ENCODE measurements at places on chromosomes 13 and 19.

DNA sequence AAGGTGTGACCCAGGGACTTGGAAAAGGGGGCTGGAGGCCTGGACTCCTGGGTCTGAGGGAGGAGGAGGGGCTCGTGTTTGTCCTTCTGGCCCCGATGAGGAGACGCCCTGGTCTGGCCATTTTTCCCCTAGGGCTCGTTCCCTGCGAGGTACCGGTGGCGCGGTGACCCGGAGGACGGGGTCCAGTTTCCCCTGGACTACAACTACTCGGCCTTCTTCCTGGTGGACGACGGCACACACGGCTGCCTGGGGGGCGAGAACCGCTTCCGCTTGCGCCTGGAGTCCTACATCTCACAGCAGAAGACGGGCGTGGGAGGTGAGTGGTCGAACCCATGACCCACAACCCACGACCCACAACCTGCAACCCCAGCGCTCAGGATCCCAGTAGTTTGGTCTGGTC, 10.8 kb downstream of the TRPM4 start:
- DNase-seq, result no peak

GRCh38 chr13:110070511-110071120, 236.3 kb downstream of the COL4A1 start:
- no peak for DNase-seq

DNA sequence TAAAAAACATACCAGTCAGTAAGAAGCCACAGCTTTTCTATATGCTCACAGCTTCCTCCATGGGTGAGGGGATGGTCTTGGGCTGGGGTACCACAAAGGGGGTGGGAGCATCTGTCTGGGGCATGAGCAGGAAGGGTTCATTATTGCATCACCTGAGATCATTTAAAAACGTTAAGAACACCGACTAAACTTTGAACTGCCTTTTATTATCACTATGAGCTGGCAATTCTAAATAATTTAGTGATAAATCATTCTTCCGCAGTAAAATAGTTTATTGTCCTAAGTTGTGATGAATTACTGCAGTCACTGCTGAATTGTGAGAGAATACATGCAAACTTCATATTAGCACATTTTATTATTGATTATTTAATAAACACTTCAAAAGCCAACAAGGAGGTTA, 71.6 kb downstream of the KL start:
- no peak for DNase-seq

DNA sequence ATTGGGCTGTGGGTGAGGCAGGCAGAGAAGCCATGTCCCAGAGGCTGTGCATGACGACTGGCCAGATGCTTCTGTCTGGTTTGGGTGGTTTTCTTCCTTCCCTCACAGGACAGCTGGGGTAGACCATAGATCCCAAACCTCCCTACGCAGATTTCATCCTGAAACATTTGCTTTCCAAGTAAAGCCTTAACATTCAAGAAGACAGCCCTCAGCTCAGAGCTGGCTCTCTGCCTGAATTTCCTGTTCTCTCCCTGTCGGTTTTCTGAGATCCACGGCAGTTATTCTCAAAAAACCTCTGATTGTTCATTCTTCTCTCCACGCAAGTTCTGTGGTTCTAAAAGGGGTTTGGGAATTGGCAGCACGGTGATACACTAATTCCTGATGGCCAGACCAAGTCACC, 25.3 kb downstream of the UQCRFS1 start:
- DNase-seq, result no peak

- peak; percentile 67 for DNase-seq
Observed at GRCh38 chr19:41753936-41754529, 1.3 kb upstream of the CEACAM6 start.

DNA sequence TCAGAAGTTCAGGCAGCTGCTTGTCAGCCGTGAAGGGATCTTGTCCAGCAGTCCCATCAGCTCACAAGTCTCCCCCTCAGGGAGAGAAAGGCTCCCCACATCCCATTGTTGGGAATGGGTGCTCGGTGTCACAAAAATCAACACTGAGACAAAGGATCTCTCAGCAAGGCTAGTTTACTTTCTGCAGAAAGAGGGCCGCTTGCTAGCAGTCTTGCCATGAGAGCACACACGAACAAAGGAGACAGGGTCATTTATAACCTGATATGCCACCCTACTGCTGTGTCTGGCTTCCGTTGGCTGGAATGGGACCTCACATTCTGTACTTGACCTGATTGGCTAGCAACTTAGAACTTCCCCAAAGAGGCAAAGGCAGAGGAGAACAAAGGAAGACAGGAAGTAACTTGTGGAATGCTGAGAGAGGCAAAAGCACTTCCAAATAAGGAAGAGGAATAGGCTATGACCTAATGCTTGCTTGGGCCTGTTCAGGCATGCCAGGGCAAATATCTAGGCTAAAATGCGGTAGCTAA, 8.7 kb upstream of the IGFL3 start:
- no peak for DNase-seq

GRCh38 chr19:4260613-4261191, 13.8 kb downstream of the YJU2 start:
- no peak for DNase-seq

DNA sequence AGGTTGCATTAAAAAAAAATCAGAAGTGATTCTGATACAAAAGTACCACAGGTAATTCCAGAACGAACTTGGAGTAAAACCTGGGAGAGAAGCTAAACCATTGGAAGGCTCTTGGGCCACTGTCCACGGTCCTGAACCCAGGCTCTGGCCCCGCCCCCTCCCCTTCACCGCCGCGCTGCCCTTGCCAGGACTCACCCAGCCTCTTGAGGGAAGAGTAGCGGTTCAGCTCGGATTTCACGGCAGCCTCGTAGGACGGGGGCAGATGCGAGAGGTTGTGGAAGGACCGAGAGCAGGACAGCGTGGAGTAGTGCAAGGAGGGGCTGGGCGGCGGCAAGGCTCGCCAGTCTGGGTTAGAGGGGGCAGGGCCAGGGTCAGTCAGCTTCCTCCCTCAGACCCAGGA, 5.7 kb downstream of the SHISA7 start:
- no peak for DNase-seq

GRCh38 chr19:40190891-40191835, at the start of gene MAP3K10:
Gene MAP3K10, plus strand, starts transcription at chr19:40191426. Its CDS starts 606 bp downstream, at chr19:40192032.
- DNase-seq, result peak; percentile 62

- no peak for DNase-seq
Observed at GRCh38 chr19:48175578-48175977, 5.1 kb downstream of the ZSWIM9 start.

GRCh38 chr13:45464687-45465453, at the start of gene COG3:
Gene COG3, plus strand, starts transcription at chr13:45464939. Its CDS starts 98 bp downstream, at chr13:45465037.
- DNase-seq, result peak; percentile 97

DNA sequence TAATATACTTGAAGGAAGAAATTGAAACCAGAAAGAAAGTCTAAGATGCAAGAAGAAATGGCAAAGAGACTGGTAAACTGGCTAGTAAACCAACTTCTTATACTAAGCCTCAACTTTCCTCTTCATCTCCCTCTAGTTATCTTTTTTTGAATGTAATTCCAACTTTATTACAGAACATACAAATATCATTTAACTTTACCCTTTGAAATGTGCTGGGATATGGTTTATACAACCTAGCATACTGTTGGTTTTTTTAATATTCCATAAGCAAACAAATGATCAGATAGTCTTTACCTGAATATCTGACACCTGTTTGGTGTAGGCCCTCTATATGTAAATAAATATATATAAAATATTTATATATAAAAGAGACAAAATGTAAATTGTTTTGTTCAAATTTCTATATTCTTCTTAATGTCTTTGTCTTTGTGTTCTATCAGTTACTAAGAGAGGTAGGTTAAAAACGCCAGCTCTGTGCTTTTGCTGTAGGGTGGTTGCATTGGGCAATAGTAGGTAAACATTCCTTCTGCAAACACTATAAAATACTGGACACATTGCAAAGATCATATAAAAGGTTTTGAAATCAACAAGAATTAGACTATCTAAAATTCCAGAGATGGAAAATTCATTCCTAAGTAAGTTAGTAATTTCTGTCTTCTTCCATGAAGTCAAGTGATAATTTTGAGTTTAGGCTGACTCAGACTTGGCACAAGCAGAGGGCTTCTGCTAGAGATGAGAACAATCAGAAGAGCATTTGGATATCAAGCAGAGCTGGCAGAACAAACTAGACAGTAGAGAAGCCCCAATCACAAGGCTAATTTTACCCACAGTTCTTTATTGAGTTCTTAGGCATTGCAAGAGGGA, 383.3 kb downstream of the RFC3 start:
- no peak for DNase-seq

- DNase-seq, result no peak
Observed at GRCh38 chr13:70534466-70534865, 426.2 kb upstream of the KLHL1 start.

GRCh38 chr19:2089727-2090053, 6.4 kb downstream of the MOB3A start:
- no peak for DNase-seq

- DNase-seq, result no peak
Observed at GRCh38 chr13:65914716-65915115, 1315.4 kb downstream of the PCDH9 start.

GRCh38 chr13:91417660-91418325, 19.4 kb downstream of the GPC5 start:
- DNase-seq, result no peak

DNA sequence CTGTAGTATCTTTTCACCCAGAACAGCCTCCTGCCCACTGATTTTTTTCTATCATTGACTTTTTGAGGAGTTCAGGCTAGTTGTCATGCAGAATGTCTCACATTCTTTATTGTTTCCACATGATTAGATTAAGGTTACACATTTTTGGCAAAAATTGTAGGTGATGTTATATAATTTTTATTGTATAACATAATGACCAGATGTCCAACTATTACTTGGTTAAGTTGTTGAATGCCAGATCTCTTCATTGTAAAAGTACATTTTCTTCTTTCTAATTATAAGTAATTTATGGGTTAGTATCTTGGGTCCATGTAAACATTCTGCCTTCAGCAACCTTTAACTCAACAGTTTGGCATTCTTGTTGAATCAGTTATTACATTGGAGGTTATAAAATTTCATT, 138.4 kb downstream of the POSTN start:
- DNase-seq, result no peak

DNA sequence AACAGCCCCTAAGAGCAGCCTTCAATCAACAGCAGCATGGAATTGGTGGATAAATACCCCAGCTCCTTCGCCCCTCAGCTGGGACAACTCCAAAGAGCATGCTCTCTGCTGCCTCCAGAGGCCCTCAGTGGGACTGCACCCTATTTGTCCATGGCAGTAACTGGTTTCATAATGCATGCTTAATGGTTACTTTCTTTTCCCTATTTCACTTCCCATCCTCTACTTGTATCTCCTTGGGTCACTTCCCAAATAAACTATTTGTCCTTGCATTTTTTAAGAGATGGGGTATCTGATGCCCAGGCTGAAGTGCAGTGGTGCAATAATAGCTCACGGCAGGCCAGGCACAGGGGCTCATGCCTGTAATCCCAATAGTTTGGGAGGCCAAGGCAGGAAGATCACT, 13.5 kb upstream of the TPM4 start:
- peak; percentile 68 for DNase-seq

- peak; percentile 81 for DNase-seq
Observed at GRCh38 chr19:38852231-38853044, 2.7 kb upstream of the HNRNPL start.

DNA sequence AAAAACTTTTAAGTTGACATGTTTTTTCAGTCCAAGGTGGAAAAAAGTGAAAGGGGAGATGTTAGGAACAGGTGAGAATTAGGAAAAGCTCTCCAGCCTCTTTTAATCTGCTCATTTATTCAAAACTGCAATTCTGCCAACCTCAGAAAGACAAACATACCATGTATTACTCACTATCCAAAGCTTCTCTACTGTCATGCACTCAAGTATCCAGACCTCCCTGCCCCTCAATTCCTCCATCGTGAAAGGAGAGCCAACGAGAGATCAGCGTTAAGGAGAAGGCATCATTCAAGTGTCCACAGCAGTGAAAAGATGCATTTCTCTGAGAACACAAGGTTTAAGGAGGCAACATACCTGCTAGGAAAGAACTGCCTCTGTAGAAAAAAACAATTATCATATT, 24.5 kb downstream of the DIAPH3 start:
- no peak for DNase-seq

GRCh38 chr13:41546372-41547190, 89.2 kb downstream of the RGCC start:
- DNase-seq, result no peak

DNA sequence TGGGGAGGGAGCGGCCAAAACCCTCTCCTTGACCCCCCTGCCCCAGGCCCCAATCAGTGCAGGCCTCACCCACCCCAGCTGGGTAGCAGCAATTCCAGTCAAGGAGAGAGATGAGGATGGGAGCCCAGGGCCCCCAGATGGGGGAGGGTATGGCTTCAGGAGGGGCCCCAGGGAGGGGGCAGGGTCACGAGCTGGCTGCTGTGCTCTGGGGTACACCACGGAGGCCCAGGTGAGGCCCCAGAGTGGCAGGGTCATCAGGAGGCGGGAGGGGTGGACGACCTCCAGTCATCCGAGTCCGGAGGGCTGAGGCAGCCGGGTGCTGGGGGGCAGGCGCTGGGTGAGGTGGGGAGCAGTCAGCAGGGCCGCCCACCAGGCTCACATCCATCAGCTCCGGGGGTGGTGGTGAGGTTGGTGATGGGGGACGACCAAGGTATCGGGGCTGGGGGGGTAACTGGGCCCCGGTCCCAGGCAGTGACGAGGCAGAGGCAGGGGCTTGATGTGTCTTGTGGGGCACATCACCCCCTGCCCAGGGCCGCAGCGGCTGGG, 8.4 kb downstream of the DYRK1B start:
- no peak for DNase-seq

- no peak for DNase-seq
Observed at GRCh38 chr19:14540741-14541525, 11.5 kb downstream of the TECR start.

- DNase-seq, result no peak
Observed at GRCh38 chr19:2992958-2993357, 15.6 kb downstream of the TLE6 start.

DNA sequence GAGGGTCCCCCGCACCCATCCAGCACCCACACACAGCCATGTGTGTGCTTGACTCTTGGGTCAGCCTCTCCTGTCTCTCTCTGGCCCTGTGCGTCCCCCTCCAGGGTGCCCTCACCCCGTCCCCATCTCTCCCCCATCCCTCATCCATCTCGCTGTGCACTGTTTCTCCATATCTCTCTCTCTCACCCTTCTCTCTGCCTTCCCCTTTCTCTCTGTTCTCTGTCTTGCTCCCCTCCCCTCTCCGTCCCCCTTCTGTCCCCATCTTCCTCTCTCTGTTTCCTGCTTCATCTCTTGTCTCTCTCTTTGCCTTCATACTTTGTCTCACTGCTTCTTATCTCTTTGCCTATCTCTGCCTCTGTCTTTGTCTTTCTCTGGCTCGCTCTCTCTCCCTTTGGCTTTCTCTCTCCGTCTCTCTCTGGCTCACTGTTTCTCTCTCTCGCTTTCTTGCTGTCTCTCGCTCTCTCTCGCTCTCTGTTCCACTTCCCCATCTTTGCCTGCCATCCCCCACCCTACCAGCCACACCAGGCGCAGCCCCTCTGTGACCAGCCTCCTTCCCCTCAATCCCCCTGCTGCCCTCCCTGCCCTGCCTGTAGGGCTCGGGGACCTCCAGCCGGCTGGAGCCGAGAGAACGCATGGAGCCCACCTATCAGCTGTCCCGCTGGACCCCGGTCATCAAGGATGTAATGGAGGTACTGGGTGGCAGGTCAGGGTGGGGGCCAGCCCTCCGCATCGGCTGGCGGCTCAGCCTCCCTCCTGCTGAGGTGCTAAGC, 8.9 kb downstream of the STXBP2 start:
- no peak for DNase-seq

GRCh38 chr13:51921790-51922740, 60.3 kb downstream of the CCDC70 start:
- no peak for DNase-seq

- no peak for DNase-seq
Observed at GRCh38 chr13:57311009-57311586, 144.1 kb downstream of the PRR20E start.

GRCh38 chr13:26441476-26441875, 116.0 kb upstream of the WASF3 start:
- no peak for DNase-seq

GRCh38 chr19:34118879-34119748, 53.2 kb upstream of the LSM14A start:
- DNase-seq, result no peak

Measured in CD4-positive, alpha-beta T cell treated with Interleukin-4 for 4 hours (primary cell).